ENCODE measurements at places on chromosomes 1 and 21.
A peak's percentile ranks its signal among the peaks of the same experiment; 100 is the strongest.

DNA sequence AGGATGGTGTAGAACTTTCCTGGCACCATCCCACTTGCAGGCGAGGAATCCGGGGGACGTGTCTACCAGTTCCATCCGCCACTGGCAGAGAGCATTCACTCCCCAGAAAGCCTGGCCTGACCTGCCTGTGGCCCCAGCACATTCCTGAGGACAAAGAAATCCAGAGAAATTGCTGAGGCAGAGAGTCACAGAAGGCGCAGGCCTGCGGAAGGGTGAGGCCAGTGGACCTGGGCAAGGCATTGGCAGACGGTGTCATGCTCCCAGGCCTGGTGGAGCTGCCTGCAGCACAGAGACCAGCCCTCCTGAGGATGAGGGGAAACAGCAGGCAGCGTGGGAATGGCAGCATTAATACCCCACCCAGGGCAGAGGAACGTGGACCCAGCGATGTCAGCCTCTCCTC is 81.2 kb upstream of the F3 start:
- peak; percentile 20 for DNase-seq

DNA sequence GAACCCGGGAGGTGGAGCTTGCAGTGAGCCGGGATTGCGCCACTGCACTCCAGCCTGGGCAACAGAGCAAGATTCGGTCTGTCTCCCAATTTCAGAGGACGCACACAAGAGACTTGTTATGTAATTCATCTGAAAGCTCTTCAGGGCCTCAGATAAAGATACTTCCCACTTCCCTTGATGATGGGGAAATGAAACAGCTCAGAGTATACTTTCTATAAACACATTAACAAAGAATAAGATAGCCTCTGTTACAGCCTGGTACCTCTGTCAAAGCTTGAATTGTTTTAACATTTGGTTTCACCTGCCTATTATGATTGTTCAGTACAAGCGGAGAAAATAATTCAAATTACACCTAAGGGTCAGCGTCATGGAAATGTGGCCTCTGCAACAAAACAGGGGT is 622.9 kb upstream of the ADGRL4 start:
- no peak for DNase-seq

DNA sequence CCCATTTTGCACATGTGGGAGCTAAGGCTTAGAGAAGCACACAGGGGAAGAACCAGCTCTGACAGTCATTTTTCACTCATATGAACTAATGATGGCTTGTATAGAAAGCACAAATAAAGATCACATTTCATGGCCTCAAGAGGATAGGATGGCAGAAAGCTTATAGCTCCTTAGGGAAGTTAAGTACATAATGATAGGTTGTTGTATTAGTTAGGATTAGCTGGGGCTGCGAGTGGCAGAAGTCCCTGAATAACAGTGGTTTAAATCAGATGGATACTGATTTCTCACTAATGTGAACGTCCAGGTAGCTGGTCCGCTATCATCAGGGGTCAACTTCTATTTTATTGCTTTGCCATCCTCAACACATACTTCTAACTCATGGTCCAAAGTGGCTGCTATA is 284.0 kb downstream of the RPS6KC1 start:
- no peak for DNase-seq

DNA sequence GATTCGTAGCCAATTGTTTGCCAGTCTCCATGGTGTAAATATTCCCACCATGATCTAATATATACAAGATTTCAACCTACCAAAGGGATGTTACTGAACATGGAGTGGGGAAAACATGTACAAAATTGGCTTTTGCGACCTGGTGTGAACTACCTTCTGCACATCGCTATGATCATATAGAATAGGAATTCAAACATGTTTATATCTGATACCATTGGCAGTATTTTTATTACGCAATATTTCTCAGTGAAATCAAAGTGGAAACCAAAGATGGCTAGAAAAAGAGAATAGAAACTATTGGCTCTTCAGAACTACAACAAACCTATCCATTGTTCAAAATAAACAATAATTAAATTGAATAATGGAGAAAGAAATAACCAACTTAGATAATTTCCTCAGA is 285.1 kb downstream of the TPR start:
- DNase-seq: no peak

GRCh38 chr21:23452384-23453083 is 2154.7 kb downstream of the MRPL39 start:
- DNase-seq: no peak

DNA sequence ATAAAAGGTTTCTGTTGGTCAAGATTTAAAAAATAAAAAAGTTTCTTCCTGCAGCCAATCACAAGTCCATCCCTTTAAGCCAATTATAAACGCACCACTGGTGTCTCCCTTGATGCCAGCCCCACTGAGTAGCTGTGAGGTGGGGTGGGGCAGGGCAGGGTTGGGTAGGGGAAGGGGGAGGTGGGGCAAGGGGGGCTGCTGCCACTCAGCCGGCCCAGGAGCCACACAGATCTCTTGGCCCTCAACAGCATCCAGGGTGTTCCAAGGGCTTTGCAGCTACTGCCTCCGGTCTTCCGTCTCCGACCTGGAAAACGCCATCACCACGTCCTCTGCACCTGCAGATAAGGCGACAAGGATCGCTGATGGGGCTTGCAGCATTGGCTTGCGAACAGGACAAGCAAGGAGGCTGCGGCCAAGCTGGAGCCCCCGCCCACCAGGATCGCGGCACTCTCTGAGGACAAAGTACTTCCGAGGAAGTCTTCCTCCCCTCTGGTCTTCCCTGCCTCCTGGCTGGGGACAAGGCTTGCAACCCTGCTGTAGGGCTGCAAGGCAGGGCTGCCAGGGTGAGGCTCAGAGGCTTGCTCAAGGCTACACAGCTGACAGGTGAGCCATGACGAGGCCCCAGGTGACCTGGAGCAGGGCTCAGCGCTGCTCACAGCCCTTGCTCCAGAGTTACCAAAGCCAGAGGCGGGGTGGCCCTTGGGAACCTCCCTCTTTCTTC is 26.8 kb upstream of the CLSTN1 start:
- DNase-seq: no peak

GRCh38 chr1:160755911-160756848 is 17.1 kb downstream of the SLAMF7 start:
- no peak for DNase-seq

GRCh38 chr1:16215882-16216753 is 3.7 kb upstream of the ARHGEF19 start:
- DNase-seq: peak; percentile 76

Measured in fibroblast of mammary gland (primary cell).